ENCODE measurements at places on chromosomes 6 and 20. TPM values are rescaled to one million over a fixed set of nuclear protein-coding genes. Genes with fewer than 3 reads are reported as not detected.

The SERAC1 gene
- 5.1 TPM for polyA plus RNA-seq

The TFAP2D gene
- polyA plus RNA-seq = not detected

The FLRT3 gene
- polyA plus RNA-seq = 5.0 TPM

The CLPSL2 gene
- polyA plus RNA-seq = not detected

The WRNIP1 gene
- 42.1 TPM for polyA plus RNA-seq

The C20orf144 gene
- 0.03 TPM for polyA plus RNA-seq

The SCUBE3 gene
- polyA plus RNA-seq = 8.4 TPM

The DHX35 gene
- polyA plus RNA-seq = 13.4 TPM

The LY86 gene
- polyA plus RNA-seq = 3.9 TPM

The ITPA gene
- polyA plus RNA-seq = 40.8 TPM

The SNAI1 gene
- 20.9 TPM for polyA plus RNA-seq

The MRAP2 gene
- 0.92 TPM for polyA plus RNA-seq

The MACROD2 gene
- polyA plus RNA-seq = 3.0 TPM

The NCOA7 gene
- 29.4 TPM for polyA plus RNA-seq

The LHFPL5 gene
- polyA plus RNA-seq = not detected

The PRL gene
- polyA plus RNA-seq = not detected

The AIF1 gene
- polyA plus RNA-seq = 41.7 TPM

The SULF2 gene
- polyA plus RNA-seq = 40.3 TPM

The ASIP gene
- 0.80 TPM for polyA plus RNA-seq

The CGA gene
- not detected for polyA plus RNA-seq

The SPO11 gene
- not detected for polyA plus RNA-seq

The SLC52A3 gene
- polyA plus RNA-seq = 2.8 TPM

The VEGFA gene
- 63.8 TPM for polyA plus RNA-seq

The WFDC5 gene
- polyA plus RNA-seq = 0.27 TPM

The MEI4 gene
- polyA plus RNA-seq = 0.01 TPM

The MYLK2 gene
- polyA plus RNA-seq = not detected

The CASP8AP2 gene
- polyA plus RNA-seq = 8.9 TPM

The HLA-DRA gene
- polyA plus RNA-seq = 272 TPM

The BPIFA1 gene
- not detected for polyA plus RNA-seq

The TFAP2A gene
- 1.1 TPM for polyA plus RNA-seq

The IP6K3 gene
- polyA plus RNA-seq = 2.4 TPM

The EPPIN gene
- polyA plus RNA-seq = not detected

The YWHAB gene
- polyA plus RNA-seq = 129 TPM

The ARHGAP40 gene
- polyA plus RNA-seq = 0.92 TPM

The LINC00237 gene
- polyA plus RNA-seq = not detected

The RALGAPB gene
- 15.0 TPM for polyA plus RNA-seq

The OTOR gene
- not detected for polyA plus RNA-seq

The B3GAT2 gene
- 0.25 TPM for polyA plus RNA-seq

The PLN gene
- 96.0 TPM for polyA plus RNA-seq

The RXRB gene
- polyA plus RNA-seq = 41.6 TPM

The CRISP2 gene
- not detected for polyA plus RNA-seq

The CAGE1 gene
- polyA plus RNA-seq = not detected

The SLC22A1 gene
- polyA plus RNA-seq = 0.44 TPM

The LIN28B gene
- polyA plus RNA-seq = not detected

The EPHA7 gene
- 11.0 TPM for polyA plus RNA-seq

The GHRH gene
- polyA plus RNA-seq = not detected

The EYS gene
- polyA plus RNA-seq = not detected

All from urinary bladder (tissue), 4 donors.